ENCODE measurements at places on chromosomes 13 and 19.

DNA sequence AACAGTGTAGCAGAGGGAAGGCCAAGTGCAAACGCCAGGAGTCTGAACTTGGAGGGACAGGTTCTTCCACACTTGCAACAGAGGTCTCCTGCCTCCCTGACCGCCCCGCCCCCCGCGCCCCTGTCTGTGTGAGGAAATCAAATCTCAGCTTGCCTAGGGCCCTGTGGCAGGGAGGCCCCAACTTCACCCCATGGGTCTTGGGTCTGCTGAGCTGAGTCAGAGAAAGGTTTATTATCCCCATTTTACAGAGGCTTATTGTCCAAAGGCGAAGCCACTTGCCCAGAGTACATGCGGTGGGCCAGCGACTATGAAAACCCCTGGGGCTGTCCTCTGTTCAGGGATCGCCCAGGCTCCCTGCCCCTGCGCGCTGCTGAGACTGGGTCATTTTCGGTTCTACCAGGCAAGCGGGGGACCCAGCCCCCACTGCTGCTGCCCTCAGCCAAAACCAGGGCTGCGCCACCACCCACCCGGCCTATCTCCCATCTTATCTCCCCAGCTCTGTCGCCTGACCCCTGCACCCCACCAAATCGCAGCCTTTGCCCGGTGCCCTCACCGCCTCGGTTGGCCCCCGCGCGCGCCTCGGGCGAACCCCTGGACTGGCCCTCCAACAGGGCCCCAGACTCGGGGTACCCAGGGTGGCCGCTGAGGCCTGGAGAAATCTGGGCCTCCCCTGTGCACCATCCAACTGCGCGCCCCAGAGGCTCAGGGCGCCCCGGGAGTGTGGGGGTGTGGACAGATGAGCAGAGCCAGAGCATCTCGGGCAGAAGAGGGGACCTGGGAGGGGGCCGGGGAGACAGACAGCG is 850 bp upstream of the CERS4 start:
- no peak for DNase-seq

DNA sequence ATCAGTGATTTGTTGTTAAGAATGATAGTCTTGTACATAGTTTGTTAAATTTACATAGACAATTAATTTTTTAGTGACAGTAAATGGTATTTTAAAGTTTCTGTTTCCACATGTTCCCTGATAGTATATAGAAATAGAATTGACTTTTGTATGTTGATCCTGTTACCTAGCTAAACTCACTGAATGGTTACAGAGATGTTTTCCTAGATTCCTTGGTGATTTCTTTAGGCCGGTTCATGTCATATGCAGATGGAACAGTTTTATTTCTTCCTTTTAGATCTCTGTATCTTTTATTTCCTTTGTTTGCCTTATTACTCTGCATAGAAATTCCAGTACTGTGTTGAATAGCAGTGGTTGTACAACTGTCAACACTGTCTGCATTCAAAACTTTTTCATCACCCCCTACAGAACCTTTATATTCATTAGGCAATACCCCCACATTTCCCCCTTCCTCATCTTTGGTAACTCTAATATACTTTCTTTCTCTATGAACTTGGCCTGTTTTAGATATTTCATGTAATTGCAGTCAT is 86.3 kb downstream of the NBEA start:
- no peak for DNase-seq

- DNase-seq: peak; percentile 49
Measured at GRCh38 chr19:33052352-33052972, 12.2 kb downstream of the RHPN2 start.

DNA sequence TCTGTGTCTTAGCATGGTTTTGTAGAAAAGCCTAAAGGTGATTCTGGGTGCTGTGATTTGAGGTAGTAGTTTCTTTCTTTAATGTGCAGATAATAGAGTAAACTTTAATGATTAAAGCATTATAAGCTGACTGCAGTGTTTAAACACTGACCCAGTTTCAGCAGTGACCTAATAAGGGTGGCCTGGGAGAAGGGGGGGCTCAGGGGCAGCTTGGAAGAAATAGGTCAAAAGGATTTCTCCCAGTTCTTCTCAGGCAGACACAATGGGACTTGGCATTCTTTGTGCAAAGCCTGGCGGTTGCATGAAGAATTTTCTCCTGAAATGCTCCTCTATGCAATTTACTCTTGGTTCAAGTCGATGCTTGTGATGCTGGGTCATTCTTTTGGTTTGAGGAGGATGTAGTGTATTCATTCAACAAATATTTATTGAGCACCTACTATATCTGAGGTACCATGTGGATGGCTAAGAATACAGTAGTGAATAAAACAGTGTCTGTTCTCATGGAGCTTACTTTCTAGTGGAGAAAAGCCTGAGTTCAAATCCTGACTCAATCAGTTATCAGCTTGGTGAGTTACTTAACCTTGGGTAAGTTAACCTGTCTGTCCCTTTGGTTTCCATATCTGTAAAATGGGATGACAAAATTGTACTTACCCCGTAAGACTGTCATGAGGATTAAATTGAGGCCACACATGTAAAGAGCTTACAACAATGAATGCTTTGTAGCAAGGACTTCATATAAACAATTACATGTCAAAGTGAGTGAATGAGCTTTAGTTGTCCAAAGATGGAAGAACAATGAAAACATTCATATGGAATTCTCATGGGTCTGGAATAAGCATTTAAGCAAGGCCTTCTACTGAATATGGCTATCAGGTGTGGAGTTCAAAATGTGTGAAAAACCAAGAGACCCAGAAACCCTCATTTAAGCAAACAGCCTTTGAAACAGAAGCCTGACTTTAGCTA is 210.2 kb downstream of the KCNRG start:
- no peak for DNase-seq

GRCh38 chr19:342801-343421 is 1.7 kb downstream of the MIER2 start:
- DNase-seq: peak; percentile 80

GRCh38 chr13:106384516-106384915 is 150.9 kb downstream of the EFNB2 start:
- no peak for DNase-seq

DNA sequence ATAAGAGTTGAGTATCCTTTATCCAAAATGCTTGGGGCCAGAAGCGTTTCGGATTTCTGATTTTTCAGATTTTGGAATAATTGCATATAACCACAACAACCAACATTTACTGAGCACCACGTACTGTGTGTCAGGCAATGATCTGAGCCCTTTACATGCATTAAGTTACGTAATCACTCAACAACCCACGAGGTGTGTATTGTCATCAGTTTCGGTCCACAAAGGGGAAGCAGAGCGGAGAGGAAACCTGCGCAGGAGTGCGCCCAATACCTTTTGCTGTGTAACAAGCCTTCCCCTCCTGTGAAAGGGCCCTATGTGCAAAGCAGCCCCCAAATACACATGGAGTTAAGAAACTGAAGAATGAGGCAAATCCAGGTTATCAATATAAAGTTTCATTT is 20.7 kb upstream of the NLRP12 start:
- no peak for DNase-seq

DNA sequence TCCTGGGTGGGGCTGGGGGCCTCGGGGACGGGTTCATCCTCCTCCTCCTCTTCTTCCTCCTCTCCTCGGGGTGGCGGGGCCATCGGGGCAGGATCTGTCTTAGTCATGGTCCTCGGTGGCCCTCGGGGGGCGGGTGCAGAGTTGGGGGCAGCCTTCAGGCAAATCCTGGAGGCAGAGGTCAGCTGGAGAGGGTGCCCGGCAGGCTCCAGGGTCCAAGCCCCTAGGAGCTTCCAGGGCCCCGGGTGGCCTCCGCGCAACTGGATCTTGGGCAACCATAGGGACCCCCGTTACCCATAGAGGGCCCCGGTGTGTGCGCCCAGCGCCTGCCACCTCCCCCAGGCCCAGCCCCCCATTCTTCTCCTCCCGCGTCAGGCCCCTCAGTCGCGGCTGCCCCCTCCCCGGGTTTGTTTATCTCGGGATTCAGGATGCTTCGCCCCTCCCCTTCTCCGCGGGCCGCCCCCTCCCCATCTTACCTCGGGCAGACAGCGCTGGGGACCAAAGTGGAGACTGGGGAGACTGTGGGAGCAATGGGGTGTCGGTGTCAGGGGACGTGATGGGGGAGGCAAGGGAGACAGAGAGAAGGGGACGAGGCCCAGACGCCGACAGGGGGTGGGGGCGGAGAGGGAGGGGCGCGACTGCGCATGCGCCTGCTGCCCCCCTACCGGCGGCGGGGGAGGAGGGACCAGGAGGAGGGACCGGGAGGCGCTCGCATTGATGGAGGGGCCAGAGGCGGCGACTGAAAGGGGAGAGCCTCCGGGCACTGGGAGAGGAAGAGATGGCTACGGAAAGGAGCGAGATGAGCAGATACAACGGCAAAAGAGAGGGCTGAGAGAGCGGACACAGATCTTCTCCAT is at the start of gene CLIP3:
Gene CLIP3, minus strand, starts transcription at position 623 of the 854 bp plus-strand sequence. Its CDS starts 516 bp downstream, at position 107.
- DNase-seq: peak; percentile 67

DNA sequence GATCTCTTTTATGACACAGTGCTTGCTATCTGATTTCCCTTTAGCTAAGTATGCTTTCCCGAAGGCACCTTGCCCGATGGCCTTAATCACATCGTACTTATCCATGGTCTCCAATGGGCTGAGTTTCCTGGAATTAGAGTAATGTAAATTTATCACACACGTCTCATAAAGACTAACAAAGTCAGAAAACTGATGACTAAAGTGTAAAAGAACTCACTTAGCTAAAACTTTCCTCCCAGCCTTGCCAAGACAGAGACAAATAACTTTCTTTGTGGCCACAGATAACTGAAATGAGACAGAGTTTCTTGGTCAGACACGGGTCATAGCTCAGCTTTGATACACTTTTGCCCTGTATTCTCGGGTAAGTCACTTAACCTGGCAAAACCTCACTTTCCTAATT is 1.5 kb downstream of the NEK5 start:
- no peak for DNase-seq

GRCh38 chr13:19836472-19836871 is 27.0 kb downstream of the ZMYM5 start:
- DNase-seq: no peak

DNA sequence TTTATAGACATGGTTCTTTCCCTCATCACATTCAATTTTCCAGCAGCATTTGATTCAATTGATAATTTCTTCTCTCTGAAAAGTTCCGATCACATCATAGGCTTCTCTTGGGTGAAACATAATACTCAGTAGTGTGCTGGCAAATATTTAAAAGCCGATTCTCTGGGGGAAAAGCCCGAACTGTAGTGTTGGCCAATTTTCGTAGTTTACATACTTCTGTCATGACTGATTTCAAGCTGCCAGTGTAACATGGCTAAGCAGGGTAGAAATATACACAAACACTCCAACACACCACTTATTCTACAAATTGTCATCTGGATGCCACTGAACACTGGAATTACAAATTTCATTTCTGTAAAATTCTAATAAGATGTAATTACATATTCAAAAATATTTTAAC is 56.1 kb upstream of the FREM2 start:
- DNase-seq: peak; percentile 72

DNA sequence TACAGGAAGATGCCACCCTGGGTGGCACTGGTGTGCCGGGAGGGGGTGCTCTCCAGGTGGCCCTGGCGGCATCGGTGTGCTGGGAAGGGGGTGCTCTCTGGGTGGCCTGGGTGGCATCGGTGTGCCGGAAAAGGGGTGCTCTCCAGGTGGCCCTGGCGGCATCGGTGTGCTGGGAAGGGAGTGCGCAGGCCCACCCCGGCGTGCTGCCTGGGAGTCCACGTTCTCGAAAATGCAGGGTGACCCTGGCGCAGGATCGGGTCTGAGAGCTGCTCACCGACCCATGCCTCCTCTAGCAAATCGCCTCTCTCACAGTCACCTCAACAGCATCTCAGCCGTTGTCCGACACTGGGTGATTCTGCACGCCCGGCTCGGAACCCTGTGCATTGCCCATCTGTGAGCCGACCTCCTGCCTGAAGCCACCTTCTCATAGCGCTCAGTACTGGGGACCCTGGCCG is 36.4 kb downstream of the RASA3 start:
- no peak for DNase-seq

GRCh38 chr13:110157718-110158117 is 149.2 kb downstream of the COL4A1 start:
- DNase-seq: no peak

DNA sequence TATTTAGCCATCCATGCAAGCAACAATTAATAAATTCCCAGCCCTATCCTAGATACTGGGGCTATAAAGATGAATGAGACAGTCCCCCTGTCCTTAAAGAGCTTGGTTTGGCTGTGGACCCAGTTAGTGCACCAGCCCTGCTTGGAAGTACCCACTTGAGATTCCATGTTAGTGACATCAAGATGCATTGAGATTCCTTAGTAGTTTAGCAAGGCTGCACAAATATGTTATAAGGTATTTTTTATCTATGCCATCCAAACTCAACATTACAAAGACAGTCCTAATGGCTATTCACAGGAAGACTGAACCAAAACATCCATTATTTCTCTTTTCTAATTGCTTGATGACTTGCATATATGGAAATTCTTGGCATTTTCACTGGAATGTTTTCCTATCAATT is 48.8 kb upstream of the RAP2A start:
- peak; percentile 78 for DNase-seq

DNA sequence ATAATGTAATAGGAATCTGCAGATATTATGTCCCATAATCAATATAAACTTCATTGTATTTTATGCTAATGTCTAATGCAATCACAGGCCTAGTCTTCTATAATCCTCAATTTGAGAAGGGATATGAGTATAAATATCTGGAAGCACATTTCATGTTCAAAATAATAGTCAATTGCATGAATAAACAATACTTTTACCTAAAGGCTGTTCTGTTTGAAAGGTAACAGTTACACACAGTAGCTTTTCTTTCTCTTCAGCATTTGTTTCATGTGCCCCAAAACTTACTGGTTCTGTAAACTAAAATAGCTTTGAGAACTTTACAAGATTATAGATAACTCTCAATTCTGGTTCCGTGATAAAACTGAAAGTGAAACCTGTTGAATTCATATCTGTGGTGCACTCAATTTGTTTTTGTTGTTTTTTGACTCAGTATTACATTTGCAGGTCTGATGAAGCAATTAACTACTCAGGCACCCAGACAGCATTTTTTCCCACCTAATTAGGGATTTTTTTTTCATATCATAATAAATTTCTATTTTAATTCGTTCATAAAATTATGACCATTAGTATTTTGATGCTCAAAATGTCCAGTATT is 1193.8 kb downstream of the SLITRK1 start:
- DNase-seq: no peak

DNA sequence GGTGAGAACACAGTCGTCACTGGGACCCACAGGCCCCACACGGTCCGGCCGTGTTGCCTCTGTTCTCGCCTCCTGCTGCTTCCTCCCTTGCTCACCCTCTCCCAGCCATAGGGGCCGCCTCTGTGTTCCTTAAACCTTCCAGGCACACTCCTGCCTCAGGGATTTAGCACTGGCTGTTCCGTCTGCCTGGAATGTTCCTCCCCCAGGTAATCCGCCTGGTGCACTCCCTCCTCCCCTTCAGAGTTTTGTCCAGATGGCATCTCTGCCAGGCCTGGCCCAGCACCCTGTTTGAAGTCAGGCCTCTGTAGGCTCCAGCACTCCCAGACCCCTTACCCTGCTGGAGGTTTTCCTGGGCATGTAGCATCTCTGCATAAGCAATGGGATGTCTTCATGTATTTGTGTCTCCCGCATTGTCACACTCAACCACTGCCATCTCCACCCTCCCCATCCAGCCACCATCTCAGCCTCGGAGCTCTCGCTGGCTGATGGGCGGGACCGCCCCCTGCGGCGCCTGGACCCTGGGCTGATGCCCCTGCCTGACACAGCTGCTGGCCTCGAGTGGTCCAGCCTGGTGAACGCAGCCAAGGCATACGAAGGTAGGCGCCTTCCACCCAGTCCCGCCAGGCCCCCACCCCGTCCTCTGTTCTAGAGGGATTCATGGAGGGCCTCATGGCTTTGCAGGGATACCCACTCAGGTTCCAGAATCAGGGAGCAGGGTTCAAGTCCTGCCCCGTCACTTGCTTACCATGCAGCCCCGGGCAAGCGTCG is 25.9 kb downstream of the DPF1 start:
- no peak for DNase-seq

- no peak for DNase-seq
Measured at GRCh38 chr13:74090397-74090796, 43.8 kb downstream of the KLF12 start.

Measured in AG10803 (cell line).